CD4-positive, alpha-beta T cell treated with Interleukin-6 for 4 hours (primary cell): ENCODE measurements at places on chromosomes 16 and 17.
A peak's percentile ranks its signal among the peaks of the same experiment; 100 is the strongest.

- no peak for DNase-seq
These were observed 24.9 kb upstream of the CRYM start for GRCh38 chr16:21302898-21303528.

GRCh38 chr16:15639061-15639568, 3.8 kb downstream of the MARF1 start:
- DNase-seq, result peak; percentile 55

DNA sequence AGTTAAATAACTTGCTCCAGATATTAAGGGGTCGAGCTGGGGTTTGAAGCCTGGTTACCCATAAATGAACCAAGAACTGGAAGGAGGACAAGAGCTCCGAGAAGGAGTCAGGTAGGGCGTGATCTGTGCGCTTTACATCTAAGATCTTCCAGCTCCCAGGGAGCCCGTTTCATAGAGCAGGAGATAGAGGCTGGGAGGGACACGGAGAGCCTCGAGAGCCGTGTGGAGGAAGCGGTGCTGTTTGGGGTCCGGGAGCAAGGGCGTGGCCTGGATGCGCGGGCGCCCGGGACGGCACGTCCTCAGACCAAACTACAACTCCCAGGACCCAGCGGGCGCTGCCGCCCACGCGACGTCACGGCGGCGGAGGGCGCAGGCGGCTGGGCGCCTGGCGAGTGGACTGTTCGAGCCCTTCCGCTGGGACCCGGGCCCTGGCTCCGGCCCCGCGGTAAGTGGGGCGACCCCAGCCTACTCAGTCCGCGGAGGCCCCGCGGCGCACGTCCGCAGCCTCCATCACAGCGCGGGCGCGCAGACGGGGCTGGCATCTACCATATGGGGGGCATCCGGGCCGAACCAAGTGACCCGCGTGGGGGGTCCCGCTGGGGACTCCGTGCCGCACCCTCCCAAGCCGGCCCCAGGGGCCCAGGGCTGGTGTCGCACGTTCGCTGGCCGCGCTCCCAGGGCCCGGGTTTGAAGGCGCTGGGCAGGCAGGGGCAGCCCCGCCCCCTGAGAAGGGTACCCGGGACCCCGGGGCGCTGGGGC, at the start of gene BCKDK:
Gene BCKDK, plus strand, starts transcription at position 352 of the 759 bp plus-strand sequence. CDS start 838 bp downstream, outside the sequence.
- DNase-seq, result peak; percentile 73

- DNase-seq, result no peak
These were observed 6.3 kb downstream of the CHD3 start for GRCh38 chr17:7894866-7895265.

DNA sequence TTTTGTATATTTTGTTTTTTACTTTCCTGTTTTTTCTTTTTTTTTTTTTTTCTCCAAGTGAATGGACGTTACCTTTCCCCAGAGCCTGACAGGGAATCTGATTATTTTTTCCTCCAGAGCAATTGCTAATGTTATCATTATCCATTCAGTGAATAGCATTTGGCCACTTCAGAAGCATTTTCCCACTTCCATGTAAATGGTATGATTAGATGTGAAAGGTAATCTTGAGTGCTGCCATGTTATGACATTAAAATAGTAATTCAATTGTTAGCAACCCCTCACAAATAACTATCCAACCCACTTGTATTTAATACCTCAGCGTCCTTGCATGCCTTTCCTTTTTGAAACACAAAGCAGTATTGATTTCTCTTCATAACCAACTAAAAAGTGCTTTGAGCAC, 1243.8 kb downstream of the CDH8 start:
- no peak for DNase-seq

DNA sequence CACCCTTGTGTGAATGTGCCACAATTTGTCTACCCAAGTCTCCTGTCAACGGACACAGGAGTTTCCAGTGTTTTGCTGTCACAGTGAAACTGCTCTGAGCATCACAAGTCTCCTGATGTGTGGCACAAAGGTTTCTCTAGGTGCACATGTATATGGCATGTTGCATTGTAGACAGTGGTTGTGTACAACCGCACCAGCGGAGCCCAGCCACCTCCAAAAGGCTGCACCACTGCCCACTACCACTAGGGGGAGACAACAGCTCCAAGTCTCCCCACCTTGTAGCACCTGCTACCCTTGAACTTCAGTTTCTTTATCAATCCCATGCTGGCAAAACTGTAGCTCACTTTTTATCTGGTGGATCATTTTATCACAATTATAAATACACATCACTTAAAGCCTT, 95.5 kb upstream of the ZNF469 start:
- DNase-seq, result no peak

DNA sequence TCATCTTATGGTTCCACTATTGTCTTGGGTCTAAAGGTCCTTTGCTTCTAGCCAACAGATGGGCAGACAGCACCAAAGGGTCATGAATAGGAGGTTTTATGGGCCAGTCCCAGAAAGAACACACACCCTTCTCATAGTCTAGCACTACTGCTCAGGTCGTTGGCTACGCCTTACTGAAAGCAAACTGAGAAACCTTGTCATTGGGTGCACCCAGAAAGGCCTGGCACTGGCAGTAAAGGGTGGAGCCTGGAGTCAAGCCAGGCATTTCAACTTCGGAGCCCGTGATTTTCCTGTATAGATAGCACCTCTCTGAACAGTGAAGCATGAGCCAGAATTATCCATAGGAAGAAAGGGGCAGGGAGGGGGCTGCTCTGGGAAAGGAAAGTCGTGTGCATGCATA, 74.9 kb downstream of the VAT1L start:
- DNase-seq, result no peak

- no peak for DNase-seq
These were observed 215.4 kb downstream of the UTP18 start for GRCh38 chr17:51475730-51476129.

- no peak for DNase-seq
These were observed 18.3 kb upstream of the CLEC18A start for GRCh38 chr16:69932691-69933392.

GRCh38 chr16:7602291-7602950, 269.8 kb downstream of the RBFOX1 start:
- no peak for DNase-seq

GRCh38 chr16:86078121-86078600, 179.2 kb downstream of the IRF8 start:
- DNase-seq, result no peak

- no peak for DNase-seq
These were observed 31.9 kb downstream of the SLFN11 start for GRCh38 chr17:35341411-35341992.

DNA sequence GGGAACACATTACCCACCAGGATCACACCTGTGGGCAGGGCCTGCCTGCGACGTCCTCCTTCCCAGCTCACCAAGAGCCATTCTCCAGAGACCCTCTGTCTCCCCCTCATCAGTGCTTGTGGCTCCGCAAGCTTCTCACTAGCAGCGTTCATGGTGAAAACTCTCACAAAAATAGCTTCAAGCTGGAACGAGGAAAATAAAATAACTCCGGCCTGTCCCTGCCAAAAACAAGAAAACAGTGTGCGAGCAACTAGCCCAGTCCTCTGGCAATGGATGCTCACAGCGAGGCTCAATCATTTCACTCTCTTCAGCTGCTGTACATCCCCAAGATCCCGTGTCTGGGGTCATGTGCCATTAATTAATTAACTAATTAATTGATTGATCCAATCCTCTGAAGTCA, 18.0 kb downstream of the SPACA3 start:
- DNase-seq, result no peak

GRCh38 chr16:89324056-89325010, 106.8 kb downstream of the ZNF778 start:
- DNase-seq, result no peak

DNA sequence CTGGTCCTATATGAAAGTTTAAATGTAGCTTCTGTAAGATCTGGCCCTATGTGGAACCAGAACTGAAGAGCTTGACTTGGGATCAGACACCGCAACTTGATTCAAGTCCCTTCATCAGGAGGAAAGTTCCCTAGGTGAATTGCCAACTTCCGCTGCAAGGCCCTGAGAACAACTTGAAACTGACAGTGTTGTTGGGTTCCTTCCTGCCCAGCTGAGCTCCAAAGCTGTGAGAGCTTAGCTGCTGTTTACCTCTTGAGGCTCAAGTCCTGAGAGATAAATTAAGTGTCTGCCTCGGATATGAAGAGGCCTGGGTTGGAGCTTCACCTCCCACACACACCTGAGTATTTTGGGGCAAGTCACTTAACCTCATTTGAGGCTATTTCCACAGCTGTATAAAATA, 44.7 kb downstream of the REXO5 start:
- DNase-seq, result no peak

GRCh38 chr16:57947261-57947660, 23.7 kb downstream of the CNGB1 start:
- DNase-seq, result no peak

GRCh38 chr17:54992797-54993639, 24.5 kb downstream of the STXBP4 start:
- DNase-seq, result no peak

DNA sequence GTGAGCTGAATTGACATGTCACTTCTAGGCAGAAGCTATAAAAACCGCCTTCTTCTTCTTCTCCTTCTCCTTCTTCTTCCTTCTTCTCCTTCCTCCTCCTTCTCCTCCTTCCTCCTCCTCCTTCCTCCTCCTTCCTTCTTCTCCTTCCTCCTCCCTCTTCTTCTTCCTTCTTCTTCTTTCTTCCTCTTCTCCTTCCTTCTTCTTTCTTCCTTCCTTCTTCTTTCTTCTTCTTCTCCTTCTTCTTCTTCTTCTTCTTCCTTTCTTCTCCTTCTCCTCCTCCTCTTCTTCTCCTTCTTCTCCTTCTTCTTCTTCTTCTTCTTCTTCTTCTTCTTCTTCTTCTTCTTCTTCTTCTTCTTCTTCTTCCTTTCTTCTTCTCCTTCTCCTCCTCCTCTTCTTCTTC, 4.8 kb upstream of the FBXL19 start:
- DNase-seq, result no peak

DNA sequence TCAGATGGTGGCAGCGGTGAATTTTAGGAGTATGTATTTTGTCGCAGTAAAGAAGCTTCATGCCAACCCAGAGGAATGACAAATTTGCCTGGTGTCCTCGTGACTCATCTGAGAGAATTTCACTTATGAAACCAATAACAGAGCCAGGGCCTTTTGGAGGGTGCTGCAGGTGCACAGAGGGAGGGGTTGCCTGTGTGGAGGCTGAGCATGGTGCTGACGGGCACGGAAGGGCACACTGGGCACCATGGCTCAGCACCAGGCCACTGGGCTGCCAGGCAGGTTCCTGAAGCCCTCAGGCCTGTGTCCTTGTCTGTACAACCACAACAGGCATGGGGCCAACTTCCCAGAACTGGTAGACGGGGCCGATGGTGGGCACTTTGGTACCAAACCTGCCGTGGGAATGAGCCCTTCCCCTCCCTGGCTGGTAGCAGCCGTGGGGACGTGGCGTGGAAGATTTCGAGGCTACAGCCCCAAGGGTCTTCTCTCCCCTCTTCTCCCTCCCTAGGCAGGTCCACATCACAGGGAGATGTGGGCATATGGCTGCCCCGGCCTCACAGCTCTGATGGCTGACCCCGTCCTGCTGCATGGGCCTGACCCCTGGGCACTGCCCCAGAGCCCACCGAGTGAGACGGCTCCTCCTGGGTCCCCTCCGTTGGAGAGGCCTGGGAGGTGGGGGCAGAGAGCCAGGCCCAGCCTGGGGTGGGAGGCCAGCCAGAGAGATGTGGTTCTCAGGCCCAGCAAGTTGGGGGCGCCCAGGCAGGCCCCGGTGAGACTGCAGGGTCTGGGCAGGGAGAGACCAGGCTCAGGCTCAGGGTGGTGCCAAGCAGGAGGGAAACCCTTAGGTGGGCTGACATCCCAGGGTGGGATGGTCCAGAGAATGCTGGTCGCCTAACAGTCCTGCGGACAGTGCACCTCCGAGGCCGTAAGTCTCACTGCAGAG, 30.2 kb upstream of the ZNF469 start:
- no peak for DNase-seq

- DNase-seq, result no peak
These were observed 577 bp downstream of the ZNF646 start for GRCh38 chr16:31074814-31075183.

GRCh38 chr16:30416624-30417528, 9.5 kb downstream of the ZNF771 start:
- DNase-seq, result no peak

GRCh38 chr17:38707678-38708351, 2.7 kb downstream of the MLLT6 start:
- DNase-seq, result no peak

- peak; percentile 47 for DNase-seq
These were observed 6.1 kb downstream of the ZG16 start for GRCh38 chr16:29784157-29784556.

- peak; percentile 25 for DNase-seq
These were observed 18.8 kb downstream of the TNRC6A start for GRCh38 chr16:24748242-24748641.

GRCh38 chr16:61814726-61815347, 221.4 kb downstream of the CDH8 start:
- no peak for DNase-seq

- DNase-seq, result no peak
These were observed 821 bp downstream of the C16orf86 start for GRCh38 chr16:67667453-67667816.

DNA sequence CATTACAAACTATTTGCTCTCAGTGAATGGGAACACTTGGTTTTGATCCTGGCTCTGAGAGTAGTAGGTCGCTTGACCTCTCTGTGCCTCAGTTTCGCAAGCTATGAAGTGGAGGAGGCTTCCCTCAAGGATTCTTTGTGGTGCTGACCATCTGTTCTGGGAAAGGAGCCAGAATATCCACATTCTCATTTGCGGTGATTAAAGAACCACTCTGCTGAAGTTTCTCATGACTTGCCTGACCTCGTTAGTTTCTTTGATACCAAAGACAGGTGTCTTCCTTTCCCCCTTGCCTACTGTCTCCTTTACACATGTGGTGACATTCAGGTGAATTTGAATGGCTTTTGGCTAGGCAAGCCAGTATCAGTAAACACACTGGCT, 116.0 kb downstream of the SNX29 start:
- DNase-seq, result no peak

DNA sequence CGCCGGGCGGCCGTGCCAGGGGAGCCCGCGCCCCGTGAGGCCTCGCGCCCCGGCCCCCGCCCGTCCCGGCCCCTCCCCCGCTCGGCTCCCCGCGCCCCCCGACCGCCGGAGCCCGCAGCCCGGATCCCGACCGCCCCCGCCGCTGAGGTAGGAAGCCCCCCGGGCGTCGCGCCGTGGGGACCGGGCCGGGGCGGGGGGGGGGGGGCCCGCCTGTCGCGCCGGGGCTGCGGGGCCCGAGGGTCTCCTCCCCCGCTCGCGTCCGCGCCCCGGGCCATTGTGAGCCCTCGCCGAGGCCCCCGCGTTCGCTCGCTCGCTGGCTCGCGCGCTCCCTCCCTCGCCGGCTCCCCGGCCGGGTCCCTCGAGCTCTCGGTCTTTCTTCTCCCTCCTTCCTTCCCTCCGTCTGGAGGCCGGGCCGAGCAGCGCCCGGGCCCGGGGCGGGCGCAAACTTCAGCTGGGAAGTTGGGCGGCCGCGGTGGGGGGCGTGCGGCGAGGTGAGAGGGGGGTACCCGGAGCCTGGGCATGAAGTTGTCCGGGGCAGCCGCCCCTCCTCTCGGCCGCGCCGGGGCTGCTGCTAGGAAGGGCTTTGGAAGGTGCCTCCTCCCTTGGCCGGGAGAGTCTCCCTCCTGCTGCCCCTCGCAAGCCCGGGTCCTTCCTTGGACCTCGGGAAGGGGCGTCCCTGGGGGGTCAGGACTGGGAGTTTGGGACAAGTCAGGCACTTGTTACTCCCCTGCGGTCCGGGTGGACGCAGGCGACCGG, 419 bp downstream of the GLIS2 start:
- DNase-seq, result peak; percentile 20
